Anterior cingulate cortex (tissue), 58 donors: ENCODE measurements at places on chromosomes 12 and 14.

DNA sequence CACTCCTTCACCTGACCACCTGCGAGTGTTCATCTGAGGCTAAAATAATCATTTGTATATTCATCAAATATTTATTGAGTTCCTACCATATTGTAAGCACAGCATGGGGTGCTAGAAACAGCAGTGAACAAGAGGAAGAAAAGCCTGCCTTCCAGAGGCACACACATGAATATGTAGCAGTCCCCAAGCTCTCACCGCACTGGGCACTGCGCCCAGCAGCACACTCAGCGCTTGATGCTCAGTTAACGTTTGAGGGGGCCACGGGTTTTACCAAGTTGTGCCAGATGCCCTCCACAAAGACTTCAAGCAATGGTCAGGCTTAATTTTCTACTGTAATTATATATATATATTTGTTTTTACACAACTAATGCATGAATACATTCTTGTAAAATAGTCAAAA is 52.0 kb downstream of the HELB start:
- no peak for DNase-seq

DNA sequence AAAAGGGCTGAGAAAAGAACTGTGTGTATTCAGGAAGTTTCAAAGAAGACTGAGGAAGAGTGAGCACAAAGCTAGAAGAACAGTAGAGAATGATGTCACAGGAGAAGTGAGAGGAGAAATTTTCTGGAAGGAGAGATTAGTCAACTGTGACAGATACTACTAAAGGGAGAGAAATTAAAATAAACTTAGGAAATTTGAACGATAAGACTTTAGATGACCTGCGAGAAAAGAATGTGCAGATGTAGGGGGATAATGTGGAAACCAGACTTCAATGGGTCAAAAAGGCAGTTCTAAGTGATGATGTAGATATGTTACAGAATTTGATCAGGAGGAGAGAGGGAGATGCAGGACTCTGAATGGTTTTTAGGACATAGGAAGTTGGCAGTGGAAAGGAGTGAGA is 287.4 kb downstream of the SYT1 start:
- DNase-seq, result no peak

GRCh38 chr12:65123435-65124063 is 2.4 kb upstream of the WIF1 start:
- no peak for DNase-seq

- DNase-seq, result no peak
Measured at GRCh38 chr12:100858656-100859055, 64.1 kb downstream of the ANO4 start.

DNA sequence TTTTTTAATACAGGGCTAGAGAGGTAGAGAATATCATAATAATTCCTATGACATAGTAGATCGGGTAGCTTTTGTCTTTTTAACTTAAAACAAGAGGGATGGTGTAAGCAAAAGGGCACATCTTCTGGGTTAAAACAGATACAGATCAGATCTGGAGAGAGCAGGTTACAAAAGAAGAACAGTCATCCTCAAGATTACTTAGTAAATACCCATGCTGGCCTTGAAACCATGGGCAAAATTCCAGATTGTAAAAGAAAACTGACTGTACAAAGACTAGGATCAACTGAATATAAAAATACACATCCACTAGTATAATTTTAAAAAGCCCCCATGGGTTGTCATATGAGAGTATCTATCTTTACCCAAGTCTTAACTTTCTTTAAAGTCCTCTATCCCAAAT is 76.7 kb downstream of the MED13L start:
- DNase-seq, result no peak

GRCh38 chr14:22573804-22574203 is 15.2 kb downstream of the DAD1 start:
- no peak for DNase-seq

DNA sequence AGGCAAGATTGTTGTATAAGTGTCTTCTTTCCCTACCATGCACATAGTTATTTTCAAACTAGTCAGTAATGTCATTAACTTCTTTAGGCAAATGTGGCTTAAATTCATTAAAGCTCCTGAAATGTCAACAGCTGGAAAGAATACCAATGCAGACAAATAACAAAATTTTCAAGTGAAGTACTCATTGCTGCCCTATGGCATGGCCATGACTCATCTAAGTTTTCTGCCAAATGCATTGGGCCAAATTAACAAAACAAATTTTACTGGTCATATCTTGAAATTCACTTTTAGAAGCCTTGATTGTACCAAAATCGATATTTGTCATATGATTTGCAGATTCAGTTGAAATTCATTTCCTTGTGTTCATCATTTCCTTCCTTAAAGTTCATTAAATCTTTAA is 915.9 kb downstream of the SLC6A15 start:
- DNase-seq, result no peak

- no peak for DNase-seq
Measured at GRCh38 chr12:71896205-71896882, 42.3 kb upstream of the TPH2 start.

- DNase-seq, result no peak
Measured at GRCh38 chr14:22839159-22839779, 2.9 kb downstream of the MMP14 start.

DNA sequence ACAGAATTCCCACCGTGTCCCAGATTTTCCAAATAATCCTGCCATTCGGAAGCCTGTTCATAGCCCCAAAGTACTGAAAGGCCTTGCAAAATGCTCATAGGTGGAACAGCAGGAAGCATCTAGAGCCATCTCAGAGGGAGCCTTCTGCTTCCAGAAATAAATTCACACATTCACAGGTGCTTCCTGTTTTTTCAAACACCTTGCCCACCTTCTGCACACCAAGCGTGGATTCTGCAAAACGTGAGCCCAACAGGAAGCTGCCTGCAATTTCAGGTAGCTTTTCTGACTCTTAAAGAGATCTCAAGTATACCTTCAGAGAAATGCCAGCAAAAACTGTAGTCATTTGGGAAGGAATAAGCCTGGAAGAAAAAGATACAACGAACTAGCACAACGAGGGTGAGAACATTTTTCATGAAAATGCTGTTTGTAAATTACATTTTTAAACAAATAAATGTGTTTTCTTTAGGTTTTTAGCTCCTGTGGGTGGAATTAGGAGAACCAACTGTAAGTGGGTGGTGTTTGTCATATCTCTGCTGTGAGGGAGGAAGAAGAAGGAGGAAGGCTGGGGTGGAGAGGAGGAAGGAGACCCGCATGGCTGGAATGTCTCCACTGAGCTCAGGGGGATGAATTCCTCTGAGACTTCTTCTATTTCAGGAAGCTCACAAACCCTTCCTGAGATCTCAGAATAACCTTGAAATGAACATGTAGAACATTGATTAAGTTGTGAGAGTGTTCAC is at the start of gene IFNG-AS1:
Gene IFNG-AS1 (plus strand): TSS at position 264 of the 737 bp plus-strand sequence.
- DNase-seq, result no peak

DNA sequence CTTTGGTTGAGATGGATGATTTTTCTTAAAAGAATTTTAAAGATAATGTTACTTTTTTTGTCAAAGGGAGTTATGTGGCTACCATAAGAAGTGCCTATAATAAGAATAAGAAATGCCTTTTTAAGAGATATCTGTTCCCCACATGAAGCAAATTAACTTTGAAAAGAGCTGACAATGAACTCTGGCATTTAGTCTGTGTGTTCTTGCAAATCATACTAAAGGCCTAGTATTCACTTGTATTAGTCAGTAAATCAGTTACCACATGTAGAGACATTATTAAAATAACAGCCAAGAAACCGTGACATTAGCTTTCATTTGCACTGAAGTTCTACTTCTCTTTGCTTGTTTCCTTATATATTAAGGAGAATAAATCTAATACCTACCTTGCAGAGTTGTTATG is 296.3 kb downstream of the CCDC91 start:
- DNase-seq, result no peak

GRCh38 chr14:65492266-65492665 is 79.7 kb downstream of the FUT8 start:
- no peak for DNase-seq

DNA sequence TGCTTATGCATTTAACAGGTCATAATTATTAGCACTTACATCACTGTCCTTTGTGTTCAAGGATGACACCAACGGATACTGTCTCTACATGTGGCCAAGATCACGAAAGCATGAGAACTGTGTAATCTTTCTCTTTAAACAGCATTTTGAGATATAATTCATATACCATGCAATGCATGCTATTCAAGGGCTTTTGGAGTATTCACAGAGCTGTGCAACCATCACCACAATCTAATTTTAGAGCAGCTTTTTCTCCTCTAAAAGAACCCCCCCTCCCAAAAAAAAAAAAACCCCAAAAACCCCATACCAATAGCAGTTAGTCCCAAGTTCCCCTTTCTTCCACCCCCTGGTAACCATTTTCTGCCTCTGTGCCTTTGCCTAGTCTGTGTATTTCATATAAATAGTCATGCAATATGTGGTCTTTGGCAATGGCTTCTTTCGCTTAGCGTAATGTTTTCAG is 60.6 kb downstream of the SPRING1 start:
- DNase-seq, result no peak

DNA sequence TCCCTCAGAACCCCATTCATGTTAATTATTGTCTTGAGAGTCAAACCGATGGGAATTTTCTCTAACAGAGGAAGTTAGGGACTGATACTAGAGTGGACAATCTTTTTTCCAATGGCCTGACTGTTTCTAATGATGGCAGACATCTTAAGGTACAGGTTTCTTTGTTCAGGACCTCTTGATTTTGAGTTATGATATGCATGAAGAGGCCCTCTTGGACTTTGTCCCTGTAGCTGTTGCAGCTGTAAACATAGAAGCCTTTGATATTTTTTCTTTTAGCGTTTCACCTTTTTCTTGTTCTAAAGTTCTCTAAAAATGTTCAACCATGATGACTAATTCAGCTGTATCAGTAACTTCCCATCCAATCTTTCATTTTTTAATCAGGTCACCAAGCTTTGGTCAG is 53.0 kb downstream of the LGR5 start:
- DNase-seq, result no peak

DNA sequence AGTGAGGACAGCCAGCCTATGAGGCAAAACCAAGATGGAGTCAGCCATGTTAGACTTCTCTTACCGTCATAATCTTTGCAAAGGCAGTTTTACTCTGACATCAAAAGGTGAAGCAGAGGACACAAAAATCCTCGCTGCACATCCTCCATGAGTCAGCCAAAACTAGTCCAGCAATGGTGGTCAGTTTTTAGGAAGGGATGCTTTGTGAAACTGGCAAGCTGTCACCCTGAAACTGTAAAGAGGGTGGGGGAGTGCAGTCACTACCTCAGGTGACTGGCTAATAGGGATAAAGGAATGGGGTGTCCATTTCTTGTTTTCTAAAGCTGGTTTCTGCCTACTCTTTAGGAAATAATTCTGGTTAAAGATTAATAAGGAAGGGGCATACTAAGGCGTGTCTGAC is 5.4 kb upstream of the CIPC start:
- no peak for DNase-seq

DNA sequence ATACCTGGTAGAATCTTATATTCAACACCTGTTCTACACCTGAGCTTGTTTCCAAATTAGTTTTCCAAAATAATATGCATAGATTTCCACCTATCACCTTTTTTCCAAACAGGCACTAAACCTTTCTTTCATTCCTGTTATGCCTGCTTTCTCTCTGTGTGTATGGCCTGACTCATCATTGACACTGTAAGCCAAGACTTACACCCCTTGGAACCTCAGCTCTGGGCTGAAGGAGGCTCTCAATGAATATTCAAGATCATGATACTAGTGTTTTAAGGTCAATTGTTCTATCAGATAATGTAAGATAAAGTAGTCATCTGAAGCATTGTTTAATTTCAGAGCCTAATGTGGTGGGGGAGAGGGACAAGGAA is 1193.3 kb downstream of the FLRT2 start:
- no peak for DNase-seq

DNA sequence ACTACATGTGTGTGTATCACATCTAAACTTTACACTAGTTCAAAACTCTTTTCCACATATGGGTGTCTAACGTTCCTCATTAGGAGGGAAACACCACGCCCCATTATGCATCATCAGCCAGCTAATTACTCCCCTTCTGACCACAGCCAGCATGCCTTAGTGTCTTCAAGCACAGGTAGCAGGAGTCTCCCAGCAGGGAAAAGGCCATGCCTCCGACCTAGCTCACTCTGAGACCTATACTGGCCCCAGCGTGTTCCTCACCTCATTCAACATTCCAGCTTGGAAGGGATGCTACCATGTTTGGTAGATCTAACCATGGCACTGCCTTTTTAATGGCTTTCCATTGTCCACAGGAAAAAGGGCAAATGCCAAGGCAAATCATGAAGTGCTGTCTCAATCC is 66.1 kb upstream of the PRB2 start:
- DNase-seq, result no peak

DNA sequence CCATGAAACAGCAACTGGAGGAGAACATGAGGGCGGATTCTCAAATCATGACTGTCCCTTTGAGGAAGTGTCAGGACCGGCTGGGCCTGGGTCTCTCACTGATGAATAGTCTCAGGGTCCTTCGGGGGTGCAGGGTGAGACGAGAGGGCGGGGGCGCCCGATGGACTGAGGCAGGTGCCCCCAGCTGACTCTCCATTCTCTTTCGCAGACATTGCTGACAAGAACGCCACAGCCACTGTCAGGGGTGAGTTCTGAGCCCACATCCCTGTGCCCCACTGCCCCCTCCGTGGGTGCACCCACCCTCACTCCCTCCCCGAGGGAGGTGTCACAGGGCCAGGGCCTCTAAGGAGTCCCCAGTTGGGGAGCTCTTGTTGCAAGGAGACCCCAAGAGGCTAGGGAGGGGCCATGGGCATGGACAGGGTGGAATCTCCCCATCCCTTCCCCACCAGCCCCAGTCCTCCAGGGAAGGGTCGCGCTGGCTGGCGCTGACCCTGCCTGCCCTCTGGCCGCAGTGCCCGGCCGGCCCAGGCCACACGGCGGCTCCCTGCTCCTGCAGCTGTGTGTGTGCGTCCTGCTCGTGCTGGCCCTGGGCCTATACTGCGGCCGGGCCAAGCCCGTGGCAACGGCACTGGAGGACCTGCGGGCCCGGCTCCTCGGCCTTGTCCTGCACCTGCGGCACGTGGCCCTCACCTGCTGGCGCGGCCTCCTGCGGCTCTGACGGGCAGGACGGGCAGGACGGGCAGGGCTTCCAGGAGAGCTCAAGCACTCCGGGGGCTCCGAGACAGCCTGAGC is 8.7 kb downstream of the C14orf180 start:
- DNase-seq, result no peak

- DNase-seq, result no peak
Measured at GRCh38 chr12:12327802-12328201, 22.2 kb downstream of the MANSC1 start.

DNA sequence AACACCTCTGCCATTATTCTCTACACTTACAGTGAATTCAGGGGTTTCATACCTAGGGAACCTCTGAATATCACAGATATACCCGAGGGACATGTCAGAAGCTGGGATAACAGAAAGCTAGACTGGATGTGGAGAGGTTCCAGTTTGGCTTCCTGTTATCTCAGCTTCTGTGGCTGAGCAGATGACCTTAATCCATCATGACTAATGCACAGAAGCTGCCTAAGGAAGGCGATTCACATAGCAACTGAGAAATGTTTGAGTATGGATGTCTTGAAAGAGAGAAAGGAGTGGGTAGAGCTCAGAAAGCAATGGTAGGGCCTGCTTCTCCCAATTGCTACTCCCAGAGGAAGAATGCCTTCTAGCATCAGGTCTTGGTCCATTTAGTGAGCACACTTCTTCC is 187.6 kb downstream of the RMST start:
- no peak for DNase-seq
